Calu3 (cell line): ENCODE measurements at places on chromosomes 11 and 22. TPM values are rescaled to one million over a fixed set of nuclear protein-coding genes. Genes with fewer than 3 reads are reported as not detected.

Gene IGSF22
- not detected in 2 replicates for total RNA-seq

GRCh38 chr22:28023036-28023435 lies 104.0 kb upstream of the PITPNB start:
- no peak for DNase-seq

DNA sequence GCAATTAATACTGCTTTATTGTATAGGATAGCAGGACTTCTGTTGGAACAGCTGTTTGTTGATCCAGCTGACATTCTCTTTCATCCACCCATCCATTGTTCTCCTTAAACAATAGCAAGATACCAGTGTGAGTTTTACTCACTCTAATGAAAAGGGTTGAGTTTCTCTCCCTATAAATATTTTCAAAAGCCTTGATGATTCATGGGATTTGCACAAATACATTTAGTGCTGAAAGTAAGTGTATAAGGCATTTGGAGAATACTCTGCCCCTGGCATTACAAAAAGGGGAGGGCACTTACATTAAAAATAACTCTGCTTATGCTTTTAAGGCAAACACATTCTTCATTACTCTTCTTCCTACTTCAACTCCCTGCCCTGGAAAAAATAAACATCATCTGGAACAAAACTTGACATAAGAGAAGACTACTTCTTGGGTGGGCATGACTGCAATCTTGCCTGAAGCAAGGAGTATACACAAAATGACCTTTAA lies 634.9 kb downstream of the METTL15 start:
- DNase-seq: no peak

DNA sequence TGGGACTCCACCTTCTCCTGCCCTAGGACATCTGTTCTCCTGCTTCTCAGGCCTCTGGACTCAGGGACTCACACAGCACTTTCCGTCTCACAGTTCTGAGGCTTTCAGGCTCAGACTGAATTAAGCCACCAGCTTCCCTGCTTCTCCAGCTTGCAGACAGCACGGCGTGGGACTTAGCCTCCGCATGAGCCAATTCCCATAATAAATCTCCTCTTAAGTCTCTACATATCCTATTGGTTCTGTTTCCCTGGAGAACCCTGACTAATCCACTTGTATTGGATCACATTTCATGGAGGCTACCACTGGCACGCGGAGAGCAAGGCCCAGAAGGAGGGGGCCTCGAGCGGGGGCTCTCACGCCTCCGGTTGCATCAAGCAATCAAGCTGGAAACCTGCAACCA lies 1313.6 kb downstream of the TBC1D22A start:
- DNase-seq: no peak

Gene BTG4
- not detected in 2 replicates for total RNA-seq

Gene F2
- not detected in 2 replicates for total RNA-seq

DNA sequence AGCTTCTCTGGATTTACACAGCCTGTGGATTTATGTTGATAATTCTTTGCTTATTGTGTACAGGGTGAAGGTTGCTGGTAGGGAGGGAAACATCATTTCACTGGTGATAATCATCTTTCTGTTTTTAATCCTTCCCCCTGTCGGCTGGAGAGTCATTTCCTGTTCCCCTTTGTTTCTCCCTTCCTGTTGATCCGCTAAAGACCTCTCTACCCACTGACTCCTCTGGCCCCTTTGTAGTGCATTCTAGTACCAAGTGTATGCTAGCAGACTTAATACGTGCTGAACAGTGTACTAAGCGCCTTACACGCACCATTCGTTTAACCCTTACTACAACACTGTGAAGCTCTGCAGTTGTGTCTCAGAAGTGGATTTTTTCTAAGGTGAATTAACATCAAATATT lies 19.0 kb upstream of the OR9Q1 start:
- no peak for DNase-seq

DNA sequence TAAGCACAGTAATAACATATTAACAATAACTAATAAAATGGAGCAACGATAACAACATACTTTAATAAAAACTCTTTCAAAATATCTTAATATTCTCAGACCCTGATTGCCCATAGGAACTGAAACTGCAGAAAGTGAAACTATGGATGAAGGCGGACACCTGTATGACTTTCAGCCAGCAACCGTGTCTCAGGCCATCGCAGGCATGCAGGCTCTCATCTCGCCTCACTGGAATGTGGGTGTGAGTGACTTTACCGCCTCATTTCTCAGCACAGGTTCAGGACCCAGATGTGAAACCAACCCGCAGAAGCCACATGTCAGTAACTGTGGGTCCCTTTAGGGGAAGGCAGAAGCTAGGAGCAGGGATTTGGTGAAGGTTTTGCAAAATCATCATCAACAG lies 539.1 kb downstream of the FAM181B start:
- no peak for DNase-seq

- DNase-seq: no peak
Measured at GRCh38 chr11:112881461-112881860, 79.8 kb upstream of the NCAM1 start.

Gene P4HA3
- not detected in 2 replicates for total RNA-seq

GRCh38 chr11:13928566-13929251 lies 33.8 kb upstream of the SPON1 start:
- DNase-seq: no peak

DNA sequence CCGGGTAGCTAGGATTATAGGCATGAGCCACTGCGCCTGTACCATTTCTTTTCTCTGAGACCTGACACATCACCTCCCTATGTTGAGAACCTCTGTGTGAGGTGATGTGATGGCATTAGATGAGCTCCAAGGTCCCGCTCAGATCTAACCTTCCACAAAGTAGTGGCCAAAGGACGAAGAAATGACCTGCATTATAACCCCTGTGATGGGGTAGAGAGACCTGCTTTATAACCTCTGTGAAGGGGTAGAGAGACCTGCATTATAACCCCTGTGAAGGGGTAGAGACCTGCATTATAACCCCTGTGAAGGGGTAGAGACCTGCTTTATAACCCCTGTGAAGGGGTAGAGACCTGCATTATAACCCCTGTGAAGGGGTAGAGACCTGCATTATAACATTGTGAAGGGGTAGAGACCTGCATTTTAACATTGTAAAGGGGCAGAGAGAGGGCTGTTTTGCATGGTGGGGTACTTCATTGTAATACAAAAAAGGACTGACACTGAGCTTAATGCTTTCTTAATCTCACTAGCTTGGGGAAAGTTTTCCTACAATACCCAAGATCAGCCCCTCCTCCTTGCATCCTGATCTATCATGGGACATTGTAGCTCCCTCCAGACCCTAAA lies 8.5 kb downstream of the MIEF1 start:
- no peak for DNase-seq

DNA sequence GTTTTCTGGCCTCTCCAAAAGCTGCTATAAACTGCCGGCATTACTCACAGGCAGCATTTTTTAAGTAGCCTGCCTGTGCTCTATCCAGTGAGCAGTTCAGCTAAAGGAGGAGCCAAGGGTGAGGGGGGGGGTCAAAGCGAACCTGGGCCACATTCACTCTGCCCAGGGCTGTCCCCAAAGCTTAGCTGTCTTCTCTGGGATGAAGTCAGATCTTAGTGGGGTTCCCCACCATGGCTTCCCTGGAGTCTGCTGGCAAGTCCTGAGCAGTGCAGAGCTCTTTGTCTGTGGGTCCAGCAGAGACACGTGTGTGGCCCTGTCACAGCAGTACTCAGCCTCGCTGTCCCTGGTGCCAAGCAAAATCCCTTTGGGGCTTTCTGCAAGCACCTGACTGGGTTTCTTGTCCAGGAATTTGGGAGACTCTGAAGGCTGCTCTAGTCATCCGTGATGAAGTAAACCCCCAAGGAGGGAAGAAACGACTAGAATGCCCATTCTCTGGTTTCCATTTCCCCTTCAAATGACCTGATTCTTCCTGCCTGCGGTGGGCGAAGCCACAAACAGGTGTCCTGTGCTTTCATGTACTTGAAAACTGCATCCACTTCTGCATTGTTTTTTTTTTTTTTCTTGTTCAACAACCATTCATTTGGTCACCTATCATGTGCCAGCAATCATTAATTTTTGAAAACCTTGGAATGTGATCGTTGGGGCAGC lies 2.6 kb downstream of the KCNJ5 start:
- no peak for DNase-seq

DNA sequence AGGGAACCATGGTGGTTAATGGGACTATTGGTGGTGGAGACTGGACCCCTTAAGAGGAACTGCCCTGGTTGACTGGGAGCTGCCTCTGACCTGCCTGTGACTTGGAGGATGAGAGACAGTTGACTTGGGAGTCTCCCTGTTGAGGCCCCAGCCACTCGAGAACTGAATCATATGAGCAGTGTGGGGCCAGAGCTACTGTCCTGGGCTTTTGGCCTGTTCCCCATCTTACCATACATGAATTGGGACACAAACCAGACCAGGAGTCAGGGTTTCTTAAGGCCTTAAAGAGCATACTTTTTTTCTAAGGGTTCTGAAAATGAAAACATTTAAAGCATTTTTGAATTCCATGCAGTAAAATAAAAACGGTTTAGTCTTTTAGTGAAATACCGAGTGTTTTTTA lies 92.8 kb downstream of the TEAD1 start:
- no peak for DNase-seq

GRCh38 chr22:25064894-25065560 lies 112.5 kb downstream of the KIAA1671 start:
- DNase-seq: no peak

GRCh38 chr22:42171417-42171816 lies 40.8 kb upstream of the CYP2D6 start:
- DNase-seq: no peak

Gene PHLDB1
- 30.3 and 37.1 TPM in 2 replicates for total RNA-seq

Gene KCTD14
- total RNA-seq: 13.2 and 17.6 TPM in 2 replicates

Gene MS4A15
- not detected in 2 replicates for total RNA-seq

Gene CD81
- 283 and 310 TPM in 2 replicates for total RNA-seq

GRCh38 chr11:75149766-75150465 lies 991 bp upstream of the SLCO2B1 start:
- DNase-seq: no peak

DNA sequence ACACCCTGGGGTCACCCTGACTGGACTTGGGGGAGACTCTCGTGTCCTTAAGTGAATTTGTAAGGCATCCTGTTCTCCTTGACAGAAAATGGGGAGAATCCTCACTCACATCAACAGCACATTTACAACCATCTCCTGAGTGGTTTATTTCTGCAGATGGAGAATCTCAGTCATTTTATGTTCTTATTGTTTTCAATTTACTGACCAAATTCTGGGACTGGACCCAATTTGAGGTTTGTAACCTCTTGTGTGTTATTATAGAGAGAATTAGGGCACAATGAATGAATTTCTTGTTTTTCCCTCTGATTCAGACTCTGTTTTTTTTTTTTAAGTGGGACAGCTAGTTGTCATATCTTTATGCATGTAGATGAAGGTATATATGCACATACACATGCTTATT lies 104.9 kb downstream of the ADAMTS15 start:
- no peak for DNase-seq

DNA sequence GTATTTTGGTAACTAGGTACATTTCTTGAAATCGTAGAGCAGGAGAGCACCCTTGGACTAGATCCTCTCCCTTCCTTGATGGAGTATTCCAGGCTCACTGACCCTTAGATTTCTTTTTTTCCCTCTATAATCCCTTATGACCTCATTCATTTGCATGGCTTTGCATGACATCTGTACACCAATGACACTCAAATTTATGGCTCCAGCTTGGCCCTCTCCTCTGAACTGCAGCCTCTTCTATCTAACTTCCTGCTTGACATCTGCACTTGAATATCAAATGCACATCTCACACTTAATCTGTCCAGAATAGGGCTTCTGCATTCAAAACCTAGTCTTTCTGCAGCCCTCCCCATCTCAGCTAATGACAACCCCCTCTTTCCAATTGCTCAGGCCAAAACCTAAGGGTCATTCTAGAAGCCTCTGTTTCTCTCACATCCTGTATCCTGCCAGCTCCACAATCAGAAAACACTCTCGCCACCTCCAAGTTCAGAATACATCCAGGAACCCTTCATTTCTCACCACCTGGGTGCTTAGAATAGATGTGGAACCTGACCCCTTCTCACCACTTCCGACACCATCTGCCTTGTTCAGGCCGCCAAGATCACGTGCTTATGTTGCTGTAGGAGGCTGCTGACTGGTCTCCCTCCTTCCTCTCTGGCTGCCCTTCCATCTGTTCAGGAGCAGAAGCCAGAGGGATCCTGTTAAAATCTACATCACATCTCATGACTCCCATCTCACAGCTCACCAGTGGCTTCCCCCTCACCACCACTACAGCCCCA lies 138.9 kb upstream of the MTNR1B start:
- DNase-seq: no peak

GRCh38 chr11:61476371-61476770 lies 32.2 kb upstream of the LRRC10B start:
- no peak for DNase-seq

Gene MICALL1
- 60.7 and 69.7 TPM in 2 replicates for total RNA-seq

DNA sequence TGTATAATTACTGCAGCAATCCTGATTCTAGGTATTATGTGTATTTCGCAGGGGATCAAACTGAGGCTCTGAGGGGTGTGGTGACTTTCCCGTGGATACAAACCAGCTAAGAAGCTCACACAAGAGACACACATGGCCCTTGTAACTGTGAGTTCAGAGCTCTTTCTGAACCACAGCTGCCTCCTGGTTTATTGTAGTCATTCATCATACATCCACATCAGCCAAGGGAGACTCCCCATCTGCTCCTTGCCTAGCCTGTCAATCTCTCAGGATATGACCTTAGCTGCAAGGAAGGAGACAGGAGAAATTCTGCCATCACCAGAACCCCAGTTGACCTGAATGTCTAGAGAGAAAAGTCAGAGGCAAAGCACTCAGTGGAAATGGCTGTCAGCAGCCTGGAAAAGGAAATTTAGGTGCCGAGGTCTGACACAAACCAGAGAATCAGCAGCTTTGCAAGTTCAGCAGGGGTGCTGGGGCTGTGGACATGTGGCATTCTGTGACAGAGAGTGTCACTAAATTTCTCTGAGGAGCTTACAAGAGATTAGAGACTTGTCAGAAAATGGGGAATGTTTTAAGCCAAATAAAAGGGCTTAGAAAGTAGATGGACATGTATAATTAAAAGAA lies 209.5 kb downstream of the AASDHPPT start:
- DNase-seq: no peak

Gene SLC22A25
- total RNA-seq: not detected in 2 replicates

- DNase-seq: no peak
Measured at GRCh38 chr11:95108671-95109551, 19.3 kb downstream of the ENDOD1 start.

DNA sequence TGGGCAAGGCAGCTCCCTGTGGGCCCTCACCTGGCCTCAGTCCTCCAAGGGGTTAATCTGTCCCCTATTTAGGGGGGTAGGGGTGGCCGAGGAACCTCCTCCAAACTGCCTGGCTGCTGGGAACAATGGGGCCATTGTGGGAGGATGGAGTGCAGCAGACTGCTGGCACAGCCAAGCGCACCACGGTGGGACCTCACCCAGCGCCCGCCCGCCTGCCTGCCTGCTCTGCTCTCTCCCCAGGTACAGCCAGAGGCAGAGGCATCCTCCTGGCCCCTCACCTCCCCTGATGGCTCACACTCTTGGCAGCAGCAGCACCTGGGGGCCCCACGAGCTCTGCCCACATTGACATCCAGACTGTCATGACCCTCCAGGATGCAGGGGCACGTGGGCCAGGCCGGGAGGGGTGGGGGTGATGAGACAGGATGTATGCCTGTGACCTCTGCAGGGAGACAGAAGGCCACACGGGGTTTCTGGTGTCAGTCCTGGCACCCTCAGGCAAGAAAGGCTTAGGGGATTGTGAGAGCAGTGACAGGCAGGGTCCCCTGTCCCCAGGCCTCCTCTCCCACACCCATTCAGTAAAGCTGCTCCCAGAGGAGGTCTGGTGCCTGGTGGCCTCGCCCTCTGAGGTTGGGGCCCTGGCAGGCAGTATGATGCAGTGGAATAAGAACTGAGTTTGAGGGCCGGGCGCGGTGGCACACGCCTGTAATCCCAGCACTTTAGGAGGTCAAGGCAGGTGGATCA lies 11.4 kb downstream of the BCL9L start:
- DNase-seq: peak; percentile 78
